A549 treated with ZK216348 at 1 μM for 4 hours (cell line): ENCODE measurements at places on chromosomes 4 and X. TPM values are rescaled to one million over a fixed set of nuclear protein-coding genes. Genes with fewer than 3 reads are reported as not detected.

TRPC5OS gene
- total RNA-seq: not detected in 5 replicates

NUDT10 gene
- 0.51 to 0.74 TPM (median 0.55 TPM) in 5 replicates for total RNA-seq

HS3ST1 gene
- total RNA-seq: 0.04 to 0.75 TPM (median 0.44 TPM) in 5 replicates

CT47A7 gene
- not detected in 5 replicates for total RNA-seq

LINC00632 gene
- total RNA-seq: 1.1 to 2.3 TPM (median 1.8 TPM) in 5 replicates

OTC gene
- not detected in 5 replicates for total RNA-seq

HTRA3 gene
- total RNA-seq: 12.6 to 21.9 TPM (median 19.9 TPM) in 5 replicates

SLC6A14 gene
- total RNA-seq: not detected in 5 replicates

KIF4A gene
- total RNA-seq: 24.7 to 29.6 TPM (median 27.7 TPM) in 5 replicates

ZNF275 gene
- 5.0 to 6.3 TPM (median 5.5 TPM) in 5 replicates for total RNA-seq

CLDN34 gene
- total RNA-seq: not detected in 5 replicates

RASGEF1B gene
- not detected in 5 replicates for total RNA-seq

UGT2B15 gene
- 0.06 to 0.19 TPM in 2 of 5 replicates, not detected in the others for total RNA-seq

PRSS12 gene
- 0.26 to 0.62 TPM (median 0.42 TPM) in 5 replicates for total RNA-seq

SRPK3 gene
- 0.04 TPM in 1 of 5 replicates, not detected in the others for total RNA-seq

TMEM33 gene
- 27.6 to 51.8 TPM (median 46.1 TPM) in 5 replicates for total RNA-seq

ALB gene
- not detected in 5 replicates for total RNA-seq

ASIC5 gene
- total RNA-seq: not detected in 5 replicates

INTU gene
- total RNA-seq: 0.68 to 2.0 TPM (median 1.5 TPM) in 5 replicates

GPR143 gene
- 0.20 to 0.56 TPM (median 0.46 TPM) in 3 of 5 replicates, not detected in the others for total RNA-seq

STS gene
- 1.6 to 2.3 TPM (median 2.0 TPM) in 5 replicates for total RNA-seq

CT45A5 gene
- total RNA-seq: not detected in 5 replicates

SUPT20HL1 gene
- not detected in 5 replicates for total RNA-seq

FAM156A gene
- total RNA-seq: 12.0 to 23.8 TPM (median 14.8 TPM) in 5 replicates

USP51 gene
- 0.32 to 0.78 TPM (median 0.59 TPM) in 5 replicates for total RNA-seq

AKAP14 gene
- total RNA-seq: not detected in 5 replicates

MSANTD1 gene
- total RNA-seq: 0.12 to 0.23 TPM (median 0.15 TPM) in 3 of 5 replicates, not detected in the others

FHDC1 gene
- 0.46 to 0.79 TPM (median 0.65 TPM) in 5 replicates for total RNA-seq

GJB1 gene
- 0.22 TPM in 1 of 5 replicates, not detected in the others for total RNA-seq

C4orf50 gene
- not detected in 5 replicates for total RNA-seq

PHOX2B gene
- not detected in 5 replicates for total RNA-seq

PRRG1 gene
- total RNA-seq: 3.9 to 8.4 TPM (median 7.5 TPM) in 5 replicates

ARR3 gene
- total RNA-seq: not detected in 5 replicates

SULT1B1 gene
- 0.02 TPM in 1 of 5 replicates, not detected in the others for total RNA-seq

ABLIM2 gene
- total RNA-seq: 2.7 to 4.6 TPM (median 3.7 TPM) in 5 replicates

NRK gene
- total RNA-seq: not detected in 5 replicates

SOX3 gene
- total RNA-seq: not detected in 5 replicates

ZFP92 gene
- 0.46 to 0.77 TPM (median 0.54 TPM) in 5 replicates for total RNA-seq

ADGRG2 gene
- total RNA-seq: 6.9 to 10.2 TPM (median 8.5 TPM) in 5 replicates

CT45A8 gene
- total RNA-seq: not detected in 5 replicates

GRIA3 gene
- total RNA-seq: not detected in 5 replicates

EFHC2 gene
- total RNA-seq: 0.14 to 0.67 TPM (median 0.23 TPM) in 4 of 5 replicates, not detected in the other

ABCB7 gene
- 15.4 to 17.5 TPM (median 16.5 TPM) in 5 replicates for total RNA-seq

CSAG1 gene
- total RNA-seq: 0.34 to 0.46 TPM in 2 of 5 replicates, not detected in the others

COL4A5 gene
- 9.5 to 17.3 TPM (median 12.8 TPM) in 5 replicates for total RNA-seq

GPR82 gene
- total RNA-seq: not detected in 5 replicates

INPP4B gene
- 3.2 to 7.6 TPM (median 5.9 TPM) in 5 replicates for total RNA-seq

COL25A1 gene
- not detected in 5 replicates for total RNA-seq

CNKSR2 gene
- total RNA-seq: 2.5 to 5.3 TPM (median 3.1 TPM) in 5 replicates

XAGE2 gene
- not detected in 5 replicates for total RNA-seq

L1CAM gene
- total RNA-seq: 18.2 to 26.1 TPM (median 21.4 TPM) in 5 replicates

ENPP6 gene
- not detected in 5 replicates for total RNA-seq

NKX3-2 gene
- total RNA-seq: 0.09 to 0.18 TPM (median 0.12 TPM) in 5 replicates

TRIML2 gene
- 45.0 to 76.9 TPM (median 54.9 TPM) in 5 replicates for total RNA-seq

TMEM144 gene
- total RNA-seq: 2.4 to 4.2 TPM (median 3.9 TPM) in 5 replicates
